ENCODE measurements at places on chromosomes 13 and 19. TPM values are rescaled to one million over a fixed set of nuclear protein-coding genes. Genes with fewer than 3 reads are reported as not detected.

Gene NMRK2
- total RNA-seq = not detected

Gene COMMD6
- 104 TPM for total RNA-seq

Gene TGFB1
- 29.1 TPM for total RNA-seq

Gene SNAPC2
- total RNA-seq = 6.4 TPM

Gene FCER2
- 0.88 TPM for total RNA-seq

Gene SRRM5
- total RNA-seq = 0.66 TPM

Gene DKKL1
- total RNA-seq = not detected

Gene RNF17
- total RNA-seq = not detected

Gene TMEM238
- total RNA-seq = not detected

Gene KLK14
- total RNA-seq = not detected

Gene TMEM150B
- total RNA-seq = 12.2 TPM

Gene CCNA1
- total RNA-seq = 0.38 TPM

Gene SIGLEC12
- total RNA-seq = not detected

Gene TMEM255B
- total RNA-seq = 6.8 TPM

Gene FUT6
- total RNA-seq = not detected

Gene ZNF772
- 6.2 TPM for total RNA-seq

Gene ZNF540
- total RNA-seq = 2.2 TPM

Gene TLE2
- 29.7 TPM for total RNA-seq

Gene ZFR2
- not detected for total RNA-seq

Gene CCDC8
- total RNA-seq = 3.6 TPM

Gene TEX29
- not detected for total RNA-seq

Gene ZNF888
- total RNA-seq = 5.1 TPM

Gene FPR1
- total RNA-seq = 25.3 TPM

Gene NLRP9
- total RNA-seq = not detected

Gene TMEM59L
- total RNA-seq = 0.88 TPM

Gene TLE6
- total RNA-seq = 1.8 TPM

Gene CD22
- 6.2 TPM for total RNA-seq

Gene OSCAR
- 1.5 TPM for total RNA-seq

Gene ADAT3
- 1.1 TPM for total RNA-seq

Gene GNG7
- 0.16 TPM for total RNA-seq

Gene SYNGR4
- total RNA-seq = not detected

Gene SSC5D
- total RNA-seq = 2.1 TPM

Gene ESD
- total RNA-seq = 105 TPM

Gene TNFSF11
- total RNA-seq = not detected

Gene ERFL
- total RNA-seq = 0.22 TPM

Gene BRSK1
- total RNA-seq = not detected

Gene ELSPBP1
- total RNA-seq = not detected

Gene PGLYRP1
- total RNA-seq = not detected
